Fibroblast of pulmonary artery (primary cell): ENCODE measurements at places on chromosomes 3 and 15.
A peak's percentile ranks its signal among the peaks of the same experiment; 100 is the strongest.

GRCh38 chr3:65398953-65399352 lies 639.8 kb downstream of the MAGI1 start:
- no peak for DNase-seq

GRCh38 chr3:15330031-15330596 lies 2.3 kb downstream of the SH3BP5 start:
- DNase-seq: peak; percentile 81

DNA sequence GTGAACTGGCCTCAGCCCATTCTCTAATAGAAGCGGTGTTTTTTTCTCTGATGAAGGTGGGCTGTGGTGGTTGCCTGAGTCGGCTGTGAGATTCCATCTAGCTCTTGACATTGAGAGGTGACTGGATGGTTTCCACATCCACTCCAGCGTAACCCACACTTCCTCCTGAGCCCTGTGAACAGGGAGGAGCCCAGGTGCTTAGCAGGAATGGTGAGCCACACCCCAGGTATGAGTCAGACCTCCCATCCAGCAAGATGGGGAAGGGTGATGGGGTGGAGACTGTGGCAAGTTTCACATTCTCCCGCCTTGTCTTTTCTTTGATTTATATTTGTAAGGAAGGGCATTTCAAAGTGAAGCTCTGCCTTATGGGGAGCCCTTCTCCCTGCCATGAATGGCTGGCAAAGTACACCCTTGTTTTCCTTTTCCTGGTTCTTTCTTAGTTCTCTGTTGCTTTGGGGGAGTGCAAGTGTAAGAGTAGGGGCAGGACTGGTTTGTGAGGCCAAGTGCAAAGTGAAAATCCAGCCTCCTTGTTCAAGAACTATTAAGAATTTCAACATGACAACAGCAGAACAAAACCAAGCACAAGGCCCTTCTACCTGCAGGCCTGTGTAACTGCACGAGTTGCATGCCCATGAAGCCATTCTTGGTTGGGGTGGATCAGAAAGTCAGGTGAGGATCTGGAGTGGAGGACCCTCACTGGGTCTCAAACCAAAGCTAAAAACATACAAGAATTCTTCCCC lies 4.6 kb upstream of the TPRG1 start:
- no peak for DNase-seq

DNA sequence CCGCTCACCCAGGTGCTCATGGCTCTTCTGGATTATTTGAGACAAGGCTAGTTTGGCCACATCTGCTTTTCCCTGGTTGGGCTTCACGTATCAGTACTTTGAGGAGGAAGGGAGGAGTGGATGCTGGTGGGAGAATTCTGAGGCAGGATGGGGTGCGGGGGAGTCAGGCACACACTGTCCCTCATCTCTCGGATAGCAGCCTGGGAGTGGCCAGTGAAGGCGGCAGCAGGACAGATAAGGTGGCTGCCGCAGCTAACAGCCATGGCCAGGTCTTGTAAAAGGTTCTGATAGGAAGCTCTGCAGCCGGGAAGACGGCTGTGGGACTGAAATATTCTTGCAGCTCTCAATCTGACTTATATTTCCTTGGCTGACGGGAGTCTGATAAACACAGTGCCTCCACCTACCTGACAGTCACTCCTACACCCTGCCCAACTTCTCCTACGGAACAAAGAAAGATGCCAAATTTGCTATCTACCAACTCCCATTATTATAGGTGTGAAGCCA lies 87.3 kb downstream of the MESD start:
- no peak for DNase-seq

DNA sequence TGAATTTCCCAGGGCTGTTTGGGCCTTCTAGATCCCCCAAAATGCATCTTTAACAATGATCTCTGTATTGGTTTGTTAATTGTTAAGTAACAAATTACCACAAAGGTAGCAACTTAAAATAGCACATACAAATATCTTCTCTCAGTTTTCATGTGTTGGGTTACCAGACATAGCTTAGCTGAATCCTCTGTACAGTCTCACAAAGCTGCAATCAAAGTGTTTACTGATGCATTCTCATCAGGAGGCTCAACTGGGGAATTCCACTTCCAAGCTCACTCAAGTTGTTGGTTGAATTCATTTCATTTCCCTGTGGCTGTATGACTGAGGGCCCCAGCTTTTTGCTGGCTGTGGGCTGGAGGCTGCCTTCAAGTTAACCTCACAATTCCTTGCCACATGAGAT lies 297.6 kb downstream of the RPLP1 start:
- DNase-seq: no peak

DNA sequence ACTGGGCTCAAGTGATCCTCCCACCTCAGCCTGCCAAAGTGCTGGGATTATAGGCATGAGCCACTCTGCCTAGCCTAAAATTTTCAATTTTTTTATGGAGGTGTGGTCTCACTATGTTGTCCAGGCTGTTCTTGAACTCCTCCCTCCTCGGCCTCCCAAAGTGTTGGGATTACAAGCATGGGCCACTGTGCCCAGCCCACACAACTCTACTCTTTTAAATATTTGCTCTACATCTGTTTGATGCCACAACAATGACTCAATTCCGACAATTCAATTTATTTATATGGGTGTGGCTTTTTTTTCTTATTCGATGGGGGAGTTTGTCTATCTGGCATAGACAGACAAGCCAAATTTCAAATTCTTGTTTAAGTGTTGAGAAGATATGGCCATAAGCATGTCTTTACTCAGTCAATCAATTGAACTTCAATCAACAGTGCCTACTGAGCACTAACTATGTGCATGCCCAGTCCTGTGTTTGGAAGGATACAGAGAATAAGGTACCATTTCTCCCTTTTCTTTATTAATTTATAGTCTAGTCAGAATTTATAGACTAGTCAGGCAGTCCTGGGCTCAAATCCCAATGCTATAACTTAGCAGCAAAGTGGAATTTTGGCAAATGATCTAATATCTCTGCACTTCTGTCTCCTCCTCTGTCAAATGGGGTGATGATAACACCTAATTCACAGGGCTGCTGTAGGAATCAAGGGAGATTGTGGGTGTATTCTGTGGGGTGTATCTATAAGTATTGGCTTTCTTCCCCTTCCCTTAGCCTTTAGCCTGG lies 54.6 kb upstream of the PIAS1 start:
- no peak for DNase-seq

DNA sequence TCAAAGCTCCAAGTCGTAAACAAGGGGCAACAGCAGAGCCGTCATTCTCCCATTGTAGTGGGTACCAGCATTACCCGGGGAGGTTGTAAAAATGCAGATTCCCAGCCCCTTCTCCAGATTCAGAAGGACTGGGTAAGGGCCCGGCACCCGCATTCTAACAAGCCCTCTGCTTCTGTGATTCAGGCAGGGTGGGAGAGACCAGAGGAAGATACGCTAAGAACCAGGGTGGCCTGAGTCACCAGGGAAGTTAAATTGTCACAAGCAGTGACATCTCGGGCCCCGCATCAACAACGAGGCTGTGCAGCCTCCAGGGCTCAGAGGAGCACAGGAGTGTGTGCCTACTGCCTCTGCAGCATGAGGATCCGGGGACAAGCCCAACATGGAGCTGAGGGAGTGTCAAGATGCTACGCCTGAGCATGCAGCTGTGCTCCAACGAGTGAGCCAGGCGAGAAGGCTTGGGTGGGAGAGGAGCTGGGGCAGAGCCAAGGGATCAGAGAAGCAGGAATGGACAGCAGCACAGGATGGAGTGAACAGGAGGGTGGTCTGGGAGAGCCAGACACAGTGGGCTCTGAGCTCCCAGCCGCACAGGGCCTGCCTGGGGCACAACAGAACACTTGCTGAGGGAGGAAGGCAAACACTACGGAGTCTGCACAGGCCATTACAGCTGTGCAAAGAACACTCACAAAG lies 68.5 kb downstream of the CPN2 start:
- DNase-seq: no peak

DNA sequence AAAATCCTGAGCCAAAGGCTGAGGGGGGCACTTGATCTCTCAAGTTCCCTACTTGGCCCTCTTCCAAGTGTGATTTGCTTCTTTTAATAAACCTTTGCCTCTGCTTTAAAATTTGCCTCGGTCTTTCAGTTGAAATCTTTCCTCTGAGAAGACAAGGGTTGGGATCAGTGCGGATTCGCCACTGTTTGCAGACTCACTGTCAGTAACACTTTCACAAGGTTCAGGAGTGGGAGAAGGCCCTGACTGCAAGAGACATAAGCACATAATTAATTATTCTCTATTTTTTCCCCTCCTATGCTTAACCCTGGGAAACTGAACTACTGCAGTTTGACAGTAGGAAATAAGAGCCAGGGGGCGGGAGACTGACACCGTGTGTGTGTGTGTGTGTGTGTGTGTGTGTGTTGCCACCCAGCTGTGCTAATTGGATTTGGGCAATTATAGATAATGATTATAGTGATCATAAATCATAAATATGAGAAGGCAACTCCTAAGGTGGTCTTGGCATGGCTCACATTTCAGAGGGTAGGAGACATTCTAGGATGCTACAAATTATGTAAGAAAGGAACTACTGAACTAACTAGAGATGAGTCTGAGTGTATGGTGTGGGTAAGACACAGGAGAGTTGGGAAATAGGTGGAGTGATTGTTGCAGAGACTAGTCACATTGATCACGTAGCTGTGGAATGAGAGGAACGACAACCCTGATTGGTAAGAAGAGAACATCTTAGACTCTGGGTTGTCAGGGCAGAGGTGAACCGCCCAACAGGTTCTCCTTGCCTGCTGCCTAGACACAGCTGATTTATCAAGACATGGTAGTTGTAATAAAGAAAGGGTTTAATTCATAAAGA lies 5.5 kb upstream of the ZNF662 start:
- no peak for DNase-seq

DNA sequence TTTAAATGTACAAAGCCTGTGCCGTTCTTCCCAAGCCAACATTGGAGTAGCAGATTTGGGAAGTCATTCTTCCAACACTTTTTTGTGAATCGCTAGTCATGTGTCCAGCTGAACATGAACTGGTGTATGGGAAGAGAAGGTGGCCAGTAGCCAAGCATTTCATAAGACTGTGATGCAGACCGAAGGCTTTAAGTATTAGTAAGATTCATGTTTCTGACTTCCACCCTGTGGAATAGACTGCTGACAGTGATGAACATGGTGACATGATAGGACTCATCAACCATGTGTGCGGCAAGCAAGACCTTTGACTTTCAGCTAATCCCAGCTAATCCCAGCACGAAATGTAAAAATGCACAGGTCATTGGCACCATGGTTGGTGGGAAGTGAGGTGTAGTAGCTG lies 48.3 kb upstream of the THSD4 start:
- DNase-seq: peak; percentile 92

DNA sequence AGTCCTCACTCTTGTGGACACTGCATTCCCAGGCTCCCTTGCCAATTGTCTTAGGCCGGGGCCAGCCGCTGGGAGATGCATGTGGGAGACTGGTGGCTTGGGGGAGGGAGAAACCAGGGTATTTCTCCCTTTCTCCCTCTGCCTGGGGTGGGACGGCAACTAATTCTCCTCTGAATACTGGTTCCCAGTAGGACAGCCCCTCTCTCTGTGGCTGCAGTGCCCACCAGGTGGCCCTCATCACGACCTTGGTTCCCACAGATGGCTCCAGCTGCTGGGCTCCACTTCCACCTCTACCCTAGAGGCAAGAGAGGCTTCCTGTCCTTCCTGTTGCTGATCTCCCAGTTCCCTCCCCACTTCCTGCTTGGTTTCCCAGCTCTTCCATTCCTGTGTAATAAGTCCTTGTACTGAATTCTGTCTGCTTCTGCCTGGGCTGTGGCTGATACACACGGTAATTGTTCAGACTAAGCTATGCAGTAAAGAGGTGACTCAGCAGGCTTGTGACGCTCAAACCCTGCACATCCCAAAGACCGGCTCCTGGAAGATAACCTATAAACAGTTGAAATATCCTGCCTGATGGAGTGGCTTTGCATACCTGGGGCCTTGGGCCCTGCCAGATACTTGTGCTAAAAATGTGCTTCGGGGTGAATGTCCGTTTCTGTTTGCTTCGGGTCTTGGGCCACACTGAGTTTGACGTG lies 20.4 kb upstream of the COPG1 start:
- peak; percentile 81 for DNase-seq

GRCh38 chr3:72888546-72889309 lies 882 bp downstream of the GXYLT2 start:
- peak; percentile 46 for DNase-seq

GRCh38 chr3:157099326-157100095 lies 60.4 kb downstream of the CCNL1 start:
- peak; percentile 30 for DNase-seq

DNA sequence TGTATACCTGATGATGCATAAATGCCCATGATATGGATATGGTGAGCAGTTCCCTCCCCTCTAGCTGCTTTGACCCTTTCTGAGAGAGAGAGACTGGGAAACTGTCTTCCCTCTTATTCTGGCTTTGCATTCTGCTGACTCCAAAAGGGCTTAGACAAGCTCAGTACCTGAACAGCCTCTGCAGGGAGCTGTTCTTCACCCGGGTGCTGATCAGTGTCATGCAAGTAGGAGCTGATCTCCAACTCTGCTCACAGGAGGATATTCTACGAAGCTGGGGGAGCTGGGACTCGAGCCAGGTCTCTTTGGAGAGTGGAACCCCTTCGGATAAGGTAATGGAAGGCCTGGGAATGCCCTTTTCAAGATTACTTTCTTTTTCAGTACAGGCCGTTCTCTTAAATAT lies 237.1 kb downstream of the RYR3 start:
- peak; percentile 55 for DNase-seq

GRCh38 chr3:65318231-65318630 lies 630.4 kb upstream of the ADAMTS9 start:
- DNase-seq: no peak

GRCh38 chr15:90870354-90871138 lies 2.2 kb downstream of the FURIN start:
- peak; percentile 37 for DNase-seq

- peak; percentile 46 for DNase-seq
These were observed 49.6 kb upstream of the ICE2 start for GRCh38 chr15:60528530-60528929.

GRCh38 chr3:15263120-15263519 lies 57.1 kb downstream of the CAPN7 start:
- no peak for DNase-seq

- DNase-seq: no peak
These were observed 181.8 kb upstream of the TBL1XR1 start for GRCh38 chr3:177379045-177379444.

DNA sequence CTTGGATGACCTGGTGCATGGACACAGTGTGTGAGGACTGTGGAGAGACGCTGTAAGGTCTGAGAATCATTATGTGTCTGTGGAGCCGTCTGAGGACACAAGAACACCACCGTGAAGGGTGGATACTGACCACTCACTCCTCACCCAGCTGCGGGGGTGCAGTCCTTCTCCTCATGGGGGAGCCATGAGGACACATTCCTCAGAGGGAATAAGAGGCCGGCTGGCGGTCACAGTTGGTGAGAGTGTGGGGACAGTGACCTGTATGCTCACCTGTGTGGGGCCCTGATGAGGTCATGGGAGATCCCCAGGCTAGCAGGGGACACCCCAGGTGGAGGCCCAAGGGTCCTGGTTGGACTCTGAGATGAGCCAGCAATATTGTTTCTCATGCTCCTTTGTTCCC lies 2.5 kb upstream of the TRPM1 start:
- DNase-seq: no peak

DNA sequence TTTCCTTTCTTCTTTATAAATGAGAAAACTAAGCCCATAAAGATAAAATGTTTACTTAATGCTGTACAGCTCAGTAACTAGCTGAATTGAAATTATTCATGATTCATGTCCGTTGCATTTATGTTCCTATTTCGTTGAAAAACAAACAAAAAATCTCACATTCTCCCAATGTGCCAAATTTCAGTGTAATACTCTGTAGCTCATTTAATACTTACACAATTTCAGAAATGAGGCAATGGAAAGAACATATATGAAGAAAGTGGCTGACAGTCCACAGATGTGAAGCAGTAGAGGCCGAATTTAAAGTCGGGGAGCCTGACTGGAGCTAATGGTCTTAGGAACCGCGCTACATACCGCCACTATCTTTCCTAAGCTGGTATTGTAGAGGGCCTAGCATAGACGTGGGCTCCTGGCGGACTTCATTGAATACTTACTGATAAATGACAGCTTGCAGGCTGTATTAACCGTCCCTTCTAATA lies 651 bp downstream of the PLSCR2 start:
- DNase-seq: peak; percentile 42
